H54 (cell line): ENCODE measurements at places on chromosomes 4 and X.

- no peak for DNase-seq
Observed at GRCh38 chr4:185589067-185589836, 53.9 kb upstream of the PDLIM3 start.

DNA sequence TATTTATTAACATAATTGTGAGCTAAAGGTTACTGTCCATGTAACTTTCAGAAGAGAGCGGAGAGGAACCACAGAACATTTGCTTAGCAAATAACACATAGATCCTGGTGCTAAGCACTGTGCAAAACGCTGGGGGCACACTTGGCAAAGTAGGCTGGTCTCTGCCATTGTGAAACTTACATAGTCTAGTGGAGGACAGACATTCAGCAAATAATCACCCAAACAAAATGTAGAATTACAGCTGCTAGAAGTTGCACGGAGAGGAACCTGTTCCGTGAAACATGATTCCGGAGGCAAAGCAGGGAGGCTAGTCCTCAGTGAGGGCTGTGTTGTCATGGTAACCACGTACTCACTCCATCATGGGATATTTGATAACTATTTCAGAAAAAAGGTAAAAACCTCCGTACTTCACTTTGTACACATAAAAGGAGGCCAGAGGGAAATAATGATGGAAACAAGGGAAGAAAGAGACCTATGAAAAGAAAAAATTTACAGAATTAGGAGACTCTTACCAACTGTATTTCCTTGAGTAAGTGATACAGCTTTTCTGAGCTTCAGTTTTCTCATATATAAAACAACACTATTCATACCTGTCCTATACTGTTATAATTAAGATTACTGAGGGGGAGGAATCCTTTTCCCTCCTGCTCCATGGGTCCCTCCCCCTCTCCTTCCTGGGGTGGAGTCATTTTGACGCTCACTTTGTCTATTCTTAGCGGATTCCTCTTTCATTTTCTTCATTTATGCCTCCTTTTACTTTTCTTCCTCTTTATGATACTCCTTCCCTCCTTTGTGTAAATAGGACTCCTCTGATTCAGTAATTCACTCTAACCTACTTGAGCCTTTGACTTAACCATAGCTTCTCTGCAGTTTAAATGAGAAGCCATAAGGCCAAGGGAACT, 825 bp upstream of the RASGEF1B start:
- no peak for DNase-seq

DNA sequence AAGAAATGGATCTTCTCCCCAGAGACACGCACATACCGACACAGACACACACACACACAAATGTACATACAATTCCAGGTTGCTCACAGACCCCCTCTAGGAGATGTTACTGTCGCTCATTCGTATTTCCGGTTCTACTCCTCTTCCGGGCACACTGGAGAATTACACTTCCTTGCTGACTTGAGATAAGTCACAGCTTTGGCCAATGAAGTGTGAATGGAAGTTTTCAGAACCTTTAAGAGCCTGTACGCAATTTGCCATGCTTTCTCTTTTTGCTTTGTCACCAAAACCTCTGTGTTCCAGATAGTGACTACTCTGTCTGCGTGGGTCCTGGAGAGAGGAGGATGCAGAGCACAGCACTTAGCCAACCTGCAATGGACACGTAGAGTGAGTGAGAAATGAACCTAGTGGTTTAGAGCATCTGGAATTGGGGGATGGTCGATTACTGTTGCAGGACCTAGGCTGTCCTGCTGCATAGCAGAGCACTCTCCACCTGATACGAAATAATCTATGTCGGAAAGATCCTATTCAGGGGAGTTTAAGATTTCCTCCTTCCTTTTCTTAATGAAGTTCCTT, 239.5 kb upstream of the TET2 start:
- DNase-seq, result no peak

DNA sequence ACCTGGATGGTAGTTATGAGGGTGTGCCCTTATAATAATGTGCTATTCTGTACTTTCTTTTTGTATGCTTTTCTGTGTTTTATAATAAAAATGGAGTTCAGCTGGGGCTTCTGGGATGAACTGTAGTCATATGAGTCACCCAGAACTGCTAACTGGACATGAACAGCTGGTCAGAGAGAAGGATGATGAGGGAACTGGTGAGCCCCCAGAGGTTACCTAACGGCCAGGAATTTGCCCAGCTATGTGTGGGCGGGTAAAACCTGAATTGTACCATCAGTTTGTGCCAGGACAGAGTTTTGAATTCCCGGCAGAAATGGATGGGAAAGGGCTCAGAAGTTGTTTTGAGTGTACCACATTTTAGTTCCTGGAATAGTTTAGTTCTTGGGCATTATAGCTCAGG, 138.0 kb upstream of the USP9X start:
- no peak for DNase-seq

- no peak for DNase-seq
Observed at GRCh38 chr4:18536428-18536827, 514.9 kb upstream of the LCORL start.

DNA sequence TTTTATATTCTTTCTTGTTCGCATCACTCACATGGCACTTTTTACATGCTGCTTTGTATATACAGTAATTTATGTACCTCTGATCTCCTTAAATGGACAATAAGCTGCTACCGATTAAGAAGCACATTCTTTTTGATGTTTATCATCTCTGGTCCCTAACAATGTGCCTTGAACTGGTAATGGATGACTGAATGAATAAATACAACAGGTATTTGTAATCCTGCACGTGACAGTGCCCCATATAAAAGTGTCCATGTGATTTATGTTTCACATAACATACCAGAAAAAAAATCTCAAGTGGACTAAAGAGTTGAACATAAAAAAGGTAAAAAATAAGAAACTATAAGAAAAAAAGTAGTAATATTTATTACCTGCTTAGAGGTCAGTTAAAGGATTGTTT, 7.7 kb upstream of the SLAIN2 start:
- DNase-seq, result no peak

GRCh38 chr4:140637836-140638235, 69.1 kb upstream of the UCP1 start:
- DNase-seq, result peak; percentile 16

DNA sequence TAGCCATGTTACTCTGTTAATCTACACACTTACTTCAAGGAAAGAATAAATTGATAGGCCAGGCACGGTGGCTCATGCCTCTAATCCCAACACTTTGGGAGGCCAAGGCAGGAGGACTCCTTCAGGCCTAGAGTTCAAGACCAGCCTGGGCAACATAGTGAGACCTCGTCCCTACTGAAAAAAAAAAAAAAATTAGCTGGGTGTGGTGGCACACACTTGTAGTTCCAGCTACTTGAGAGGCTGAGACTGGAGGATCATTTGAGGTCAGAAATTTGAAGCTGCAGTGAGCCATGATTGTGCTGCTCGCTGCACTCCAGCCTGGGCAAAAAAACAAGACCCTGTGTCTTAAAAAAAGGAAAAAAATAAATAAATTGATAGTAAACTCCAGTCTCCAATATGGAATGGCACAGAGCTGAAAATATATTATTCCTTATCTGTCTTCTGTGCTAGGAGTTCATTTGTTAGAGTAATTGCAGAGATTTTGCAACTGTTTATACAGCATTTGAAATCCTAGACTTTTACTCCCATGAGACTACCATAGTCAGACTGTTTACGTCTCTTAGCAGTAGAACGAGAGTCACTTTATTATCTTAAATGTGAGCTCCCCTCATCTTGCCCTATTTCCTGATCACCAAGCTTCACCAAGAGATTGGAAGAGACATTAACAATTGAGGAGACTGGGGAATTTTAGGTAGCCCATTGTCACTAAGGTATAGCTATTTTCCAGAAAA, 18.8 kb upstream of the TMEM131L start:
- DNase-seq, result no peak

DNA sequence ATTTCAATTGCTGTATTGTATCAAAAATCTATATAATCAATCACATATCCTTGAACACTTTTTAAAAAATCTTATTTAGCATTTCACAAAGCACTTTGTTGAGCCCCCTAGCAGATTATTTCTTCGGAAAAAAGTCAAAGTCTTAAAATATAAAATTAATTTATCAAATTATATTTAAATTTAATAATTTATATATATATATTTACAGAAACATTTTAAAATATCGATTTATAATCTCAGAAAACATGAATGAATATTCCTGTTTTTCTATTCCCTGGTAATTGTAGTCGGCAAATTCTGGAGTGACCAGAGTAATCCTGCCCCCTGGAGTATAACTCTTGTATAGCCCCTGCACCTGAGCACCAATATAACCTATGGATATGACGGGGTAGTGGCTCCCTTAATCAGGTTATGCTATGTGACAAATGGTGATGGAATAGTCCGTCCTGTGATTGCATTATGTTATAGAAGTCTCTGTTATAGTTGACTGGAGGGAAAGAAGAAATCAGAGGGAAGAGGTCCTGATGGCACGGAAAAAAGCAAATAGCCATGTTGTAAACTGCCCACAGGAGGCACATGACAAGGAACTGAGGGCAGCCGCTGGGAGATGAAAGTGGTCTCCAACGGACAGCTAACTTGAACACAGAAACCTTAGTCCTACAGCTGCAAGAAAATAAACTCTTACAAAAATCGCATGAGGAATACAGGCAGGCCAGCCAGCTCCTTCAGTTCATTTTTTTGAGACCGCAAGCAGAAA, 1092.3 kb downstream of the ARAP2 start:
- no peak for DNase-seq
